ENCODE measurements at places on chromosomes 1 and 21.
A peak's percentile ranks its signal among the peaks of the same experiment; 100 is the strongest.

GRCh38 chr1:88640060-88640459, 44.0 kb upstream of the PKN2 start:
- DNase-seq: no peak

- DNase-seq: no peak
Measured at GRCh38 chr1:26942656-26943055, 17.6 kb downstream of the KDF1 start.

- DNase-seq: no peak
Measured at GRCh38 chr1:12649971-12650421, 6.1 kb downstream of the AADACL4 start.

- no peak for DNase-seq
Measured at GRCh38 chr1:166128195-166128594, 38.6 kb downstream of the FAM78B start.

- no peak for DNase-seq
Measured at GRCh38 chr1:25118546-25118945, 113.8 kb downstream of the SYF2 start.

DNA sequence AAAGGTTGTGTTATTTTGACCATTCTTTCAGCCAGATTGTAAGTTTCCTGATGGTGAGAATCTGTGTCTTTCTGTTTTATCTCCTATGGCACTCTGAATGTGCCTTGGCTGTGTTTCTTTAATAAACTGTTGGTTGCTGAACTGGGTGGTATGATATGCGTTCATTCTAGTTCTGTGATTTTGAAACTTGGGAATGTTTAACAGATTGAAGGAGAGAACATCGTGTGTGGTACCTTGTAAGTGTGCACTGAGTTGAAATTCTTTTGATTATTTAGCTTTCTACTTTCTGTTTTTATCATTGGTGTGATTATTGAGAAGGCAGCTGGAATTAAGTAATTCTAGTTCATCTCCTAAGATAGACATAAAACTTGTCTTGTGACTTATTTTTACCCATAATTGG, 4.6 kb downstream of the BACH1 start:
- DNase-seq: no peak

- DNase-seq: no peak
Measured at GRCh38 chr1:198423673-198424072, 116.8 kb downstream of the ATP6V1G3 start.

- no peak for DNase-seq
Measured at GRCh38 chr1:154953611-154954038, 2.3 kb downstream of the PBXIP1 start.

GRCh38 chr1:235971571-235972310, 93.1 kb downstream of the NID1 start:
- peak; percentile 61 for DNase-seq

- no peak for DNase-seq
Measured at GRCh38 chr1:71667216-71667615, 586.4 kb upstream of the ZRANB2 start.

GRCh38 chr1:109620401-109620791, 759 bp downstream of the AMPD2 start:
- no peak for DNase-seq

- DNase-seq: peak; percentile 35
Measured at GRCh38 chr1:15835205-15835740, 12.2 kb upstream of the SPEN start.

- DNase-seq: no peak
Measured at GRCh38 chr1:48035371-48036141, 38.4 kb upstream of the TRABD2B start.

DNA sequence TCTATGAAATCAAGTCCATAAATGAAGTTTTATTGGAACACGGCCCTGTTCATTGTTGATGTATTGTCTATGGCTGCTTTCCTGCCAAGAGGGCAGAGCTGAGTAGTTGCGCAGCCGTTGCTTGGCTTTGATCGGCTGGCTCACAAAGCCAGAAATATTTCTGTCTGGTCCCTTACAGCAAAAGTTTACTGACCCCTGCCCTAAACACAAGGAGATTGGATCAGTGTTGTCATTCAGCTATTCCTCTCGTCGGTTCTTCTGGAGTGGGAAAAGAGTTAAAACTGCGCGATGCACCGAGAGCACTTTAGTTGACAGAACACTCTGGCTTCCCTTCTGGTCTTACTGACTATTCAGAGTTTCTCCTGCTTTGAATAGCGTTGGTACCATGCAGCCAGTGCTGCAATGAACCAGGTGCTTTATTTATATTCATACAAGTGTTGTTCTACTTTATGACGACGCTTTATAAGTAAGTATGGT, 868 bp downstream of the ZBTB40 start:
- no peak for DNase-seq

- DNase-seq: no peak
Measured at GRCh38 chr1:190289897-190290296, 187.8 kb downstream of the BRINP3 start.

DNA sequence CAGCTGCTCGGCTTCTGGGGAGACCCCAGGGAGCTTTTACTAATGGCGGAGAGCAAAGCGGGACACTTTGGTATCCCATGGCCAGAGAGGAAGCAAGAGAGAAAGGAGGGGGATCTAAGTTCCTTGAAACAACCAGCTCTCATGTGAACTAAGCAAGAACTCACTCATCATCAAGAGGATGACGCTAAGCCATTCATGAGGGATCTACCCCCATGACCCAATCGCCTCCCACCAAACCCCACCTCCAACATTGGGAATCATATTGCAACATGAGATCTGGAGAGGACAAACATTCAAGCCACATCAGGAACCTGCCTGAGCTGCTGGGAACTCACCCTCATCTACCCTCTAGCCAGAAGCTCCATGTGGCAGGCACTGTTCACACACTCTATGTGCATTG, 372.1 kb upstream of the RUNX1 start:
- no peak for DNase-seq

DNA sequence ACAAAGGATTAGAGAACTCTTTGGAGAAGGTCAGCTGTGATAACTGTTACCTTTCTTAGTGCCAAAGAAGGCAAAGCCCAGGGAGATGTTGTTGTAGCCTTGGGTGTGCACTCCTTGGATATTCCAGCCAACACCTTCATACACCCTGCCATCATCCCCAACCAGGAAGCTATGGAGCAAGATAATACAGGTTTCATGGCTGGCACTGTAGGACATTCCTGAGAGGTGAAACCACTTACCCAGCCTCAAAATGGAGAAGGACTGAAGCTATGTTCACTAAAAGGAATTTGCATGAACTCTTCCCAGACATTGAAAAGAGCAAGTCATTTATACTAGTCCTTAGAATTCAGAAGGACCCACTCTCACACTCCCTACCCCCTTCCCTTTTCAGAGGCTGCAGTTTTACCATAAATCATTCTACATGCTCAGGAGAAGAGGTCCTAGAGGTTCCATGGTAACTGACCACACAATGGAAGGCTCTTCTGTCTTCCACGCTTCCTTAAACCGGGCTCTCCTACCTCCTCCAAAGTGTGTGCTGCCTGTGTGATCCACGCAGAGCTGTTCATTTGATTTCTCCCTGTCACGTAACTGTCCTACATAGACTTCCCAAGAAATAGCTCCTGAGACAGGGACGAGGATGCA, 5.5 kb downstream of the PGLYRP4 start:
- no peak for DNase-seq

DNA sequence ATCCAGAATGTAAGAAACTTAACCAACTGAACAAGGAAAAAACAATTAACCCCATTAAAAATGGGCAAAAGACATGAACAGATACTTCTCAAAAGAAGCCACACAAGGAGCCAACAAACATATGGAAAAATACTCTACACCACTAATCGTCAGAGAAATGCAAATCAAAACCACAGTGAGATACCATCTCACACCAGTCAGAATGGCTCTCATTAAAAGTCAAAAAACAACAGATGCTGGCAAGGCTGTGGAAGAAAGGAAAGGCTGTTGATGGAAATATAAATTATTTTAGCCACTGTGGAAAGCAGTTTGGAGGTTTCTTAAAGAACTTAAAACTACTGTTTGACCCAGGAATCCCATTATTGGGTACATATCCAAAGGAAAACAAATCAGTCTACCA, 51.2 kb downstream of the RGS4 start:
- no peak for DNase-seq

- no peak for DNase-seq
Measured at GRCh38 chr1:177256153-177257075, 85.7 kb downstream of the BRINP2 start.

DNA sequence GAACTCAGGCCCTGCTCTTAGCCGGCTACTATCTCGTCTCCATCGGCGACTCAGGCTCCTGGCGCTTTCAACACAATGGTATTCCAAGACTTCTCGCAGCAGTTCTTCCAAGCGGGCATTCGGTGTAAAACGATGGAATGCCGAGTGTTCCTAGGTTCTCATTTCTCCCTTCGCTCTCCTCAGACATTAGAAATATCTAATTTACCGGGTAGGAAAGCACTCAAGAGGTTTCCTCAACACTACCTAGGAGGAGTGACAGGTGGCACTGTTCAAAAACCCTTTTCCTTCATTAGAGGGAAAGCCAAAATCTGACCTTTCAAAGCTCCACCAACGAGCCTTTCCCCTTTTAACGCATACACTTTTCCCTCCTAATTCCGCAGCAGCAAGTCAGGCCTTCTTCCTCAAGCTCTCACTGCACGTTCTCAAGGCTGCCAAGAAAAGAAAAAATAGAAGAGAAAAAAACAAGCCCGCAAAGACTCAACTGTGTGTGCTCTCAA, 601 bp downstream of the UBE2G2 start:
- DNase-seq: no peak

- no peak for DNase-seq
Measured at GRCh38 chr21:35366394-35367080, 317.4 kb upstream of the RUNX1 start.

GRCh38 chr21:42939582-42940413, 14.4 kb upstream of the ERVH48-1 start:
- no peak for DNase-seq

DNA sequence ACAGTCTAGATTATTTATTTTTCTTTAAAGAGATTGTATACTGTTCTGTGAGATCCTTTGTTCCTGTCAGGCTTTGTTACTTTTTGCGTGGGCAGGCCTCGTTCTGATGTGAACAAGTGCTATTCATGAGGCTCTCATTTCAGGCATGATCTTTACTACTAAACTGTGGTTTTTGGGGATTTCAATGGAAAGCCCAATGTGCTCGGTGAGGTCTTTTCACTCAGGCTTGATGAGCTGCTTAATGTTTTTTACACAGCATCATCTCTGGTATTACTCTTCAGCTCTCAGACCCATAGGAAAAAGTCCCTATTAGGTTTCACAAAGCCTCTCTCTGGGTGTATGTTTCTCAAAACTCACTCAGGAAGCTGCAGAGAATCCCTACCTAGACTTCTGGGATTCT, 419.4 kb downstream of the GPATCH2 start:
- no peak for DNase-seq

GRCh38 chr21:30072496-30072895, 94.1 kb downstream of the CLDN17 start:
- DNase-seq: no peak

DNA sequence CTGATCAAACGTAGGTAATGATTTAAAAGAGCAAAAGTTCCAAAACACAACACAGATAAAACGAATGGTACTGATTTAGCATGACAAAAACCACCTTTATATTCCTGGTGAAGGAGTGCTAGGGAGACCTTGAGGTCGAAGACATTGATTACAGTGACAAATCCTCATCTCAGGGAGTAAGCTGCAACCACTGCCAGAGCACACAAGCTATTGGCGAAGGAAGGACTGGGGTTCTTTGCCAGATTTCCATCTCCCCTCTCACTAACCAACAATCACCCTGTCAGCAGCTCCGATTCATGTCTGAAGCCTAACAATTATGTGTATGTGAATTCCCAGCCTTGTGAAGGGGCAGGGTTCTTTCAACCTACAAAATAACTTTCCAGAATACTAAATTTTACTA, 40.2 kb upstream of the DMRTB1 start:
- no peak for DNase-seq

DNA sequence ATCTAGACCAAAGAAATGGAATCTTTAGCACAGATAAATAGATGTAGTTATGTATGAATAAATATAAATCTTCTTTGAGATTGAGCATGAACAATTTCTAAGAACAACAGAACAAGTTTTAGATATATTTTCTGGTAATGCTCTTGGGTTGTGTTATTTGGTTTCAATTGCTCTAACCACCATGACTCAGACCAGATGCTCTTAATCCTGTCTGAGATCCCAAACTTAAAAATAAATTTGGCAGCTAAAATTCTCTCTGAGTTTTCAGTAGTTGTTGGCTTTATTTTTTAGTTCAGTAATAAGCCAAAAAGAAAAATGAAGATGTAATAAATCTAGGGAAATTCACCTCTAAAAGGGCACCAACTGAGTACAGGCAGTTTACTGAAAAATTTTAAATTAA, 1693.4 kb downstream of the NCAM2 start:
- no peak for DNase-seq

DNA sequence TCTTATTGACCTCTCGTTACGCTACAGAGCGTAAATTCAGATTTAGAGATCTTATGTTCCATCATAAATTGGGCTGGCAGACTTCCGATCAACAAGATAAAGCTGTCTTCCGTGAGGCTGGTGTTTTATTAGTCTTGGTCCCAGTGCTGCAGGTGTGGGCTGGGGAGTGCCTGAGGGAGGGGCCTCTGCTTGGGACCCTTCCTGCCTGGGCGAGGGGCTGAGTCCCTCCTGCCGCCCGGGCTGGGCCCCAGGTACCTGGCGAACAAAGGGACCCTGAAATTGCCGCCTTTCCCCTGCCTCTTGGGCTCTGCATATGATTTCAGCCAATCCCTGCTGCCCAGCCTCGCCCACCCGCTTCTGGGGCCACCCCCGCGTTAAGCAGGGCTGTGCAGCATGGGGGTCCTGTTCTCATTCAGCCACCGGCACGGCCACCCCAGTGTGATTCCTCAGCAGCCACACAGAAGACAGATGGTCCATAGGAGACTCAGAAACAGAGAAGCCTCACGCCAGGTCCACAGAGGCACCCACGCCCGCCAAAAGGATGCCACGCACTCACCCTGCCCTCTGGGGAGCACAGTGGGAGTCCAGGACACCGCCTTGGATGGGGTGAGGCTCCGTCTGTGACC, 6.1 kb upstream of the SAMD11 start:
- DNase-seq: no peak

- DNase-seq: no peak
Measured at GRCh38 chr1:158248118-158248517, 6.1 kb upstream of the CD1A start.

- no peak for DNase-seq
Measured at GRCh38 chr1:23727362-23727811, 15.9 kb upstream of the ELOA start.
